ENCODE measurements at places on chromosomes 12 and 14.

DNA sequence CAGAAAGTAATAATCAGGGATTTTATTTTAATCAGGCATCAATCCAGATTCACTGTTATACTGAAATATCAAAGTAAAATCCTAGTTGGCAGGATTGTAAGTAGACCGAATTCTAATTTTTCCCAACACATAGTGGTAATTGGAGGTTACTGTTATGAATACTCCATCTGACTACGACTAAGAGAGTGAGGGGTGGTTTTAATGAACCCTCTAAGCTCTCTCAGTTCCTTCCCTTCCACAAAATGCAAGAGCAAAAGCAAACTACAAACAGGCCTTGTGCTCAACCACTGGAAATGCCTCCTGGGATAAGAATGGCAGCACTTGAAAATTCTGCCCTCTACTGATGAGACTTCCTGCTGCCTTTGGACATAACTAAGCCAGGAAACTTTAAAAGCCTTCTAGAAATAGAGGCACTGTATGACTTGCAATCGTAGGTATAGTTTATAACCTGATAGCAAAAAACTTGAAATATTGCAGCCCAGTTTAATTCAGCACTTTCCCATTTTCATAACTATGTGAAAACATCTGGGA lies 184.8 kb downstream of the SLC16A7 start:
- DNase-seq, result no peak

GRCh38 chr14:98197933-98198332 lies 1074.1 kb downstream of the BCL11B start:
- no peak for DNase-seq

GRCh38 chr14:57512220-57512619 lies 18.6 kb upstream of the CCDC198 start:
- no peak for DNase-seq

- no peak for DNase-seq
Observed at GRCh38 chr12:23949348-23950209, at the start of gene SOX5. SOX5 (minus strand) TSS chr12:23949670; CDS start chr12:23949601, 69 bp downstream.

DNA sequence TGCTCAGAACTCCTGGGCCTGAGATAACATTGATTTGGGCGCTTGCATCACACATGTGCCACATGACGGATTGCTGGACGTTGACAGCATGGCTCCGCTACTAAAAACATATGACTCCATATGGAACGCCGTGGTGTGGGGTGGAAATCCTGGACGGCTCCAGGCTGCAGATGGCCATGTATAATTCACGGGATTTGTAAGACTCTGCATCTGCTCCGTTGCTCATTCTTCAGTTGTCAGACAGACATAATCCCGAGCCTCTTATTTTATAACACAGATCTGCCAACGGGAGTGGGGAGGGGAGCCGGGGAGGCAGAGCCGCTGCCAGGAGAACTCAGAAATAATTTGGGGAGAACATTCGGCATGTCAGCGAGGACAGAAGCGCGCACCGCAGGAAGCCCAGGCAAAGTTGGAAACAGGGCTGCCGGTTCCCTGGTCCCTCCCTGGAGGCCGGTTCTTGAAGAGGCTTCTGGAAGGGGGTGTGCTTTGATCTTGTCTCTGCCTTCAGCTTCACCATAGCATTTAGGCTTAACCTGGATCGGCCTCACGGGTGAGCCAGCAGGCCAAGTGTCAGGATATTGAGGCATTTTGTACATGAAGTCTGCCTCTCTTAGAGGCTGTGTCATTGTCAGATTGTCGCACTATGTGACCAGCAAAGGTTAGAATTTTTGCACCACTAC lies 45.8 kb upstream of the MYL2 start:
- DNase-seq, result no peak

- DNase-seq, result no peak
Observed at GRCh38 chr14:82094829-82095345, 561.2 kb upstream of the SEL1L start.

DNA sequence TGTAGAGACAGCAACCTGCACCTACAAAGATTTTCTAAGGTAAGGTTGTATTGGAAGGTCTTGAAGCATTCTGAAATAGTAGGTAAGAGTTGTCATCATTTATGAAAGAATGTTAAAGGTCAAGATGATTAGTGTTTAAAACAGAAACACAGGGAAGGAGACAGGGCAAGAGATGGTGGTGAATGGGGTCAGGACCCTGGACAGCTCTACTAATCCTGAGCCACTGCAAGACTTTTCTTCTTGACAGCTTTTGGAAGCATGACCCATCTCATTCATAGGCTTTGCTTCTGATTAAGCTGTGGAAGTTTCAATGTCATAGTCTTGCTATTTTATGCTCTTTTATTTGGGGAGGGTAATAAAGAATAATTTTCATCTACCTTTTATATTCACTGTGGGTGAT lies 75.5 kb upstream of the CAND1 start:
- DNase-seq, result no peak

DNA sequence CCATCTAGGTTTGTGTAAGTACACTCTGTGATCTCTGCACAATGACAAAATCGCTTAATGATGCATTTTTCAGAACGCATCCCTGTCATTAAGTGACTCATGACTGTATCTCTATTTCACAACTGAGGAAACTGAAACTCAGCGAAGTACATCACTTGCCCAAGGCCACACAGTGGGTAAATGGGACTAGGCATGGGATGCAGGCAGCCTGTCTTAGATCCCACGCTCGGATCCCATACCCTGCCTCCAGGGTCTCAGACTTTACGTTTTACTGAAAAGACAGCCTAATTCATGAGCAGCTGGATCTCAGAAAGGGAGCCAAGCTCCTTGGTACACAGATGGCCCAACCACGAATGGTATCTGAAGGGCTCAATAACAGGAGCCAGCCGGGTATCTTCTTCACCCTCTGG lies 2.4 kb upstream of the MLEC start:
- DNase-seq, result no peak

- no peak for DNase-seq
Observed at GRCh38 chr14:78835909-78836308, 665.7 kb downstream of the NRXN3 start.

DNA sequence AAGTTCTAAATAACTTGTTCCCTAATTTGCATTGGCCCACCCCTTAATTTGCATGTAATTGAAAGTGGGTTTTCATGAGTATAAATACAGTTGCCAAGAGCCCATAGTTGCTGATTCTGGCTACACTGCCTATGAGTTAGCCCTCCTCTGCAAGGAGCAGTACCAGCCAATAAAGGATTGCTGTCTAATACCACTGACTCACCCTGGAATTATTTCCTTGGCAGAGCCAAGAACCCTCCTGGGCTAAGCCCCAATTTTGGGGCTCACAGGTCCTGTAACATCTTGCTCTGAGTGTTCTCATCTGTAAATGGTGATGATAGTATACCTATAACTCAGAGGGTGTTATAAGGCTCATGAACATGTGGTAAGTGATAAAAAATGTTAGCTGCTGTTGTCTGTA lies 6.8 kb downstream of the TTC8 start:
- DNase-seq, result no peak

- no peak for DNase-seq
Observed at GRCh38 chr14:81464253-81465002, 64.3 kb upstream of the STON2 start.

DNA sequence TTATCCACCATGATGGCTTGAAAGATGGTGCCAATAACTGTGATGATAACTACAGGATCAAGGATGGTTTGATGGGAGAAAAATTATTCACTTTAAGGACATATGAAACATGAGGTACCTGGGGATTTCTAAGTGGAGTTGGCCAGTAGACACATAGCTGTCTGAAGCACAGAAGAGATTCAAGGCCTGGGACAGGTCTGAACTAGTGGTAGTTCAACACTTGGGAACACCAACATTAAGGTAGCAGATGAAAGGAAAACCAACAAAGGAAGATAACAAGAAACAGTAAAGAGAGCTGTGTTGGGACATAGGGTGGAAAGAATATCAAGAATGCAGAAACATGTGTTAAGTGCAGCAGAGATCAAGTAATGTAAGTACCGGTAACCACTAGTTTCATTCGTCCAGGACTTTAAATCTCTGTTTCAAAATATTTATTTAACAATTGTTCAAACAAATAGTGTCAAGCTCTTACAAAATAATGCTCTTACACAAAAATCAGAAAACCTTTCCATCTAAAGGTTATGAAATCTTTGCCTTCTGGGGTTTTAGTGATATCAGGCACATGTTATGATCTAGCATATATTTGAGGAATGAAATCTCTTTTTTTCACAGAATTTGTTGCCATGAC lies 104.7 kb downstream of the ST8SIA1 start:
- DNase-seq, result no peak

GRCh38 chr14:93946541-93947090 lies 19.5 kb downstream of the FAM181A start:
- DNase-seq, result no peak

DNA sequence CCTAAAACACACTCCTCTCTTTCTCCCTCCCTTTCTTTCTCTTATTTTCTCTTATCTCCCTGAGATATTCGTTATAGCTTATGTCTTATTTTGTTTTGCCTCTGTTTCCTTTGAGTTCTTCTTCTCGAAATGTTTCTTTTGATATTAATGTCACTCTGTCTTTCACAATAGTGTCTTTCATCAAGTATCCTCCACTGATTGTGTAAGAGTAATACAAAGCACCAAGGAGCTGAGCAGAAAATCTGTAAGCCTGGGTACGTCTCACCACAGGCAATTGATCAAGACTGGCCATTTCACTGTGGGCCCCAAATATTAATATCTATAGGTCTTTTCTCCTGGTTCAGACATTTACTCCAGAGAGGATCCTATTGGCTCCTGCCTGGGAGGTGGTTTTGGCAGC lies 4.8 kb upstream of the LYZ start:
- DNase-seq, result no peak

DNA sequence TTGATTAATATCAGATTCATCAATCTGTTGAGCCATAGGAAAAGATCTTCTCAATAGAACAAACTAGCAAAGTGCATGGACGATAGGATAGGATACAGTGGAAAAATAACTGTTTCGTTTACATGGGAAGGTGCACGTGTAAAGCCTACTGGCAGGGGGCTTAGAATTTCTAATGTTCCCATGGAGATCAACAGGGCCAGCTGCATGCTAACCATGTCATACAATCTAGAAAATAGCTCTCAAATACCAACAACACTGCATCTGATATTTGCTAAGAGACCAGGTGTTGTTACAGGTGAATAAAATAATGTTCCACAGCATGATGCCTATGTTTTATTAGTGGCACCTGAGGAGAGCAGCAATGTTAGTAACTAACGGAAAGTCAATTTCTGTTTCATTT lies 72.5 kb downstream of the ACSS3 start:
- no peak for DNase-seq

DNA sequence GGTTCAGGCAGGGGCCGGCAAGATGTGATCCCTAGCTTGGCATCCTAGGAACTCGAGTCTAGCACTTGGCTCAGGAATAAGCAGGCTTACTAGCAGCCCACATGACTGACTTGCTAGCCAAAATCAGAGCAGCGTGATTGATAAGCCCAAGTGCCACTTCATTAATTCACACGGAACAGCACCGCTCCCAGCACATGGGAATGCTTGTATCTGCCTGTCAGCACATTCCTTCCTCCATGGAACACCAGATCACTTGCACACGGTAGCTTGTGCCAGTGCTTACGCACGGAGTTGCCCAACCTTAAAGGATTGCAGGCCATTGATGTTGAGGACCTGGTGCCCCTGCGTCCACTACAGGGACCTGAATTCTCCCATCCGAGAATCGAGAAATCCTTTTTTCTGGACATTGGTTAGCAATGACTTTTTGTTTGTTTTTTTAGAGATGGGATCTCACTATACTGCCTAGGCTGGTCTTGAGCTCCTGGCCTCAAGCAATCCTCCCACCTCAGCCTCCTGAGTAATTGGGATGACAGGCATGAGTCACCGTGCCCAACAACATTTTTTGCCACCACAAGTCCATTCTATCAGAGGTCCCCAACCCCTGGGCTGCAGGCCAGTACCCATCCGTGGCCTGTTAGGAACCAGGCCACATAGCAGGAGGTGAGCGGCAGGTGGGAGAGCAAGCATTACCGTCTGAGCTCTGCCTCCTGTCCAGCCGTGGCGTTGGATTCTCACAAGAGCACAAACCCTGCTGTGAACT lies 30.6 kb upstream of the TSPAN9 start:
- no peak for DNase-seq

DNA sequence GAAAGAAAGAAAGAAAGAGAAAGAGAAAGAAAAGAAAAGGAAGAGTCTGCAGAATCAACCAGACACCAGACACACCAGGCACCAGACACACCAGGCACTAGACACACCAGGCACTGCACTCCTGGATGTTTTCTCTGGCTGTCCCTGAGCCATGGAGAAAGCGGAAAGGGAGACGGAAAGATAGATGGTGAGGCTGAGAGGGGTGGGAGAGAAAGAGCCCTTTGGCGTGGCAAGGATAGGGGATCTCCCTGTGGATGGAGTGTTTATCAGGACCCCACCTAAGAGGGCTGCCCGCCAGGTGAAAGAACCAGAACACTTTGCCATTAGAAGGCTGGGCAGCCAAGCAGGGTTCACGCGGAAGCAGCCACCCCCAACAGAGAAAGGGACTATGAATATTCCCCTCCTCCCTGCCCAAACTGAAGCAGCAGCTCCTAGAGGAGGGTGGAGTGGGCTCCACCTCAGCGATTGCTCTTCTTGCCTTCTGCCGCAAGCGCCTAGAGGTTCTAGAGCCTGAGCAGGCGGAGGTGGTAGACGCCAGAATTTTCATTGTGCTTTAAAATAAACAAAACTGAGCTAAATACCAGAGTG lies 13.4 kb downstream of the ST8SIA1 start:
- DNase-seq, result no peak

DNA sequence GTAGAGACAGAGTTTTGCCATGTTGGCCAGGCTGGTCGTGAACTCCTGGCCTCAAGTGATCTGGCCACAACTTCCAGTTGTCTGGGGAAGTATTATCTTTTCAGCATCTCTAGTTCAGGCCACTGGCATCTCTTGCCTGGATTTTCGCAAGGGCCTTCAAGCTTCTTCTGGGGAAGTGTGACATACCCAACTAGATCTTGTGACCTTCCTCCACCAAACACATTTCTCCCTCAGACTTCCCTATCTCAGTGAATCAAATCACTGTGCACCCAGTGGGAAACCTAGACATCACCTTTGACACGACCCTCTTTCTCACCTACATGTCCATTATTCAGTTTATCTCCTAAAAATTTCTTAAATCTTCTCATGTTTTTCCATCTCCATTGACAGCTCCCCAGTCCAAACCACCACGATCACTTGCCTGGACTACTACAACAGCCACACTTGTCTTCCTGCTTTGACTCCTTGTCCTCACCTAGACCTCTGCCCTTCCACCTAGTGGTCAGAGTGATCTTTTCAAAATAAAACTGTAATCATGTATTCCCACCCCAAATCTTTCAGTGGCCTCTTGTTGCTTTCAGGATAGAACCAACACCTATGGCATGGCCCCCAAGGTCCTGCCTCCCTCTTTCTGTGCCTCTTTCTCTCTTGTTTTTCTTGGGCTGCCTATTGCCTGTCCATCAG lies 3.3 kb downstream of the EEF1AKMT3 start:
- DNase-seq, result no peak

- no peak for DNase-seq
Observed at GRCh38 chr12:124126950-124127655, 154.1 kb downstream of the ZNF664 start.

GRCh38 chr12:116759783-116760621 lies 21.9 kb downstream of the RNFT2 start:
- DNase-seq, result no peak

DNA sequence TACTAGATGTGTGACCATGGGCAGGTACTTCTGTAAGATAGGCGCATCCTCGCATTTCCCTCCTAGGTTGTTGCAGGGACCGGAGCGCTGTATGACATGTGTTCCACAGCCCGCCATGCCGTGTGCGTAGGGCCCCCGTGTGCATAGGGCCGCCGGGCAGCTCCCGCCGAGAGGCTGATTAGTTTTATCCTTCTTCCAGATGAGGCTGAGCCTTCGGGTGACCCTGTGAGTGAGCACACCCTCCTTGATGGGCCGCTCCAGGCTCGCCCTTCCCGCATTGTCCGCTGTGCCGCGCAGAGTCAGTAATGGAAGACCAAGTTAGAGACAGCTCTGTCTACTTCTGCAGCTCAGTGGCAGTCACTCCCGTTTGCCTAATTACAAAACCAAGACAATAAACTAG lies 72.9 kb upstream of the DYNC1H1 start:
- no peak for DNase-seq

All from stimulated activated CD8-positive, alpha-beta memory T cell treated with anti-CD3 and anti-CD28 coated beads, Interleukin-2, amount 100 ng/mL, for 1 hour (primary cell).